ENCODE measurements at places on chromosomes 6 and 20.

DNA sequence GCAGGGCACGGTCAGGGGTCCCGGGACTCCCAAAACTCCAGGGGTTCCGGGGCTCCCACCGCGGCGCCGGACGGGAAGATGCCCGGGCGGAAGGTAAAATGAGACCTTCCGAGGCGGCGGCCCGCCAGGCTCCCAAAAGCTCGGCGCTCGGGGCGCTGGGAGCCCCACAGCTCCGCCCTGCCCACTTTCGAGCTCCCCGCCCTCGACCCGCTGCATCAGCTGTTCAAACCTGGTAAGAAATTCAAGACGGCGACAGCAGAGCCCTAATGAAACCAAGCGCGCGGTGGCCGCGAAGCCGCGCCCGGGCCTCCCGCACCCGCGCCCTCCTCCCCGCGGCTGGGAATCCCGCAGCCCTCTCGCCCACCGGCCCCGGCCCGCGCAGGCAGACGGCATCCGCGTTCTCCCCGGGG, 369 bp downstream of the SLC4A11 start:
- DNase-seq, result no peak

- DNase-seq, result no peak
Observed at GRCh38 chr6:82739303-82739702, 326.3 kb downstream of the UBE3D start.

DNA sequence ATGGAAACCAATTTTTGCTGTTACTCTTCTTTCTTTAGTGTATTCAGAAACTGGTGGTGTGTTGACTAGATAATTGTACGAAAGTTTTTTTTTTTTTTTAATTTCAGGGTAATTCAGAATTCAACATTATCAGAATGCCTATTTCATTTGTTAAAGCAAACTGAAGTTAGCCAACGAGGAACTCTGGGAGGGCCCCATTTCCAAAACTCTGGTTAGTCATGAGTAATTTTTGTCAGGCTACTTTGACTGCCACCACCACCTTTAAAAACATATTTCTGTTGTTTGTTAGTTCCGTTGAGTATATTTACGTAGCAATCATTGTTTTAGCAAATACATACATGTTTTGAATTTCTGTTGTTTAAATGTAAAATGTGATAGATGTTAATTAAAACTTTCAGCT, 763 bp downstream of the ZKSCAN8 start:
- no peak for DNase-seq

DNA sequence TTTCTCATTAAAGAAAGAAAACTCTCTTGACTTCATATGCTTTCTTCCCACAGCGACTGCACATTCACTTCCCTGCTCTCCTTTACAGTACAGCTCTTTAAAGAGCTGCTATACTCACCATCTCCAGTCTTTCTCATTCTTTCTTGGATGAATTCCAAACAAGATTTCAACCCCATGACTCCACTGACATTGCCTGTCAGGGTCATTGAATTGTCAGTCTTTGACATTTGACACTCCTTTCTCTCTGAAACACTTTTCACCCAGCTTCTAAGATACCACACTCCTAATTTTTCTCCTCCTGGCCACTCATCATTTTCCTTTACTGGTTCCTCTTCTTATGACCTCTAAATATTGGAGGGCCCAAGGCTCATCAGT, 811 bp upstream of the ARMH2 start:
- DNase-seq, result no peak

DNA sequence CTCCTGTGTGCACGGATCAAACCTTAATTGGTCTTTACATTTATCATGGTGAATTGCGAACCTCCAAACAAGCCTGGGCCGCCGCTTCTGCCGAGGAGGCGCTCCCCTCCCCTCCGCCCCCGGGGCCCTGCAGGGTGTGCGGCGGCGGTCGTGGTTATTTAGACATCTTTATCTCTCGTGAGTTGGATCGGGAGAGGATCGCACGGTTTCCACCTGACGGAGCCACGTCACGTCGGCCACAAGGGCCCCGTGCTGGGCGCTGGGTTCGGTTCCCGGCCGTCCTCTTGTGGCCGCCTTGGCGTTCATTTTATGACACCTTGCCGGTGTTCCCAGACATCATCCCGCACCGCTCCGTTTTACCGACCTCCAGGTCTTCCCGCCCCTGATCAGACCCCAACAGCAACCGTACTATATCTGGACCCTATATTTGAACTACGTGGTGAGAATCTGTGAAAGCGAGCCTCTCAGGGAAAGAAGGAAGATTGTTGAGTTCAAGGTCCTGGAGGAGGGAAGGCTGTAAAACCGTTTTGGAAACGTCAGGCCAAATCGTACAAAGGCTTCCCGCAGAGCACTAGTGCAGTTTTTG, 1.3 kb upstream of the CNR1 start:
- DNase-seq, result no peak

DNA sequence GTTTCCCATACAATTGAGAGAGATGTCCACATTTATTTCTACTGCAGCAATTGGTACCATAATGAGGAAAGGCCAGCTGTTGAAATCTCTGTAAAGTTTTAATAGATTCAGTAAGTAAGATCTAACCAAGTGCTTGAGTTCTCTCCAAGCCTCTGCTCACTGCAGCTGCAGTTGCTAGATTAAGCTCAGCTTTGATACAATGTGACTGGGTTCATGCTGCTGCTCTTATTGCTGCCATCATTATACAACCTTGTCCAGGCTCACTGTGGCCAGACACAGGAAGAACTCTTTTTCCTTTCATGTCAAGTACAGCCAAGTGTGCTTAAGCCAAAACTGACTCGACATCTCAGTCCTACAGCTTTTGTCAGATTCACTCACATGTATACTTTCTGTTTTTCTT, 423.5 kb downstream of the GJA1 start:
- DNase-seq, result no peak

GRCh38 chr6:36682328-36683144, 4.0 kb downstream of the CDKN1A start:
- DNase-seq, result no peak

- no peak for DNase-seq
Observed at GRCh38 chr6:56911847-56912246, 43.1 kb upstream of the BEND6 start.

GRCh38 chr6:117482240-117483003, at the start of gene DCBLD1:
TSS of gene DCBLD1 (plus strand) at chr6:117482674. CDS start at chr6:117482782, 108 bp downstream.
- peak; percentile 14 for DNase-seq

DNA sequence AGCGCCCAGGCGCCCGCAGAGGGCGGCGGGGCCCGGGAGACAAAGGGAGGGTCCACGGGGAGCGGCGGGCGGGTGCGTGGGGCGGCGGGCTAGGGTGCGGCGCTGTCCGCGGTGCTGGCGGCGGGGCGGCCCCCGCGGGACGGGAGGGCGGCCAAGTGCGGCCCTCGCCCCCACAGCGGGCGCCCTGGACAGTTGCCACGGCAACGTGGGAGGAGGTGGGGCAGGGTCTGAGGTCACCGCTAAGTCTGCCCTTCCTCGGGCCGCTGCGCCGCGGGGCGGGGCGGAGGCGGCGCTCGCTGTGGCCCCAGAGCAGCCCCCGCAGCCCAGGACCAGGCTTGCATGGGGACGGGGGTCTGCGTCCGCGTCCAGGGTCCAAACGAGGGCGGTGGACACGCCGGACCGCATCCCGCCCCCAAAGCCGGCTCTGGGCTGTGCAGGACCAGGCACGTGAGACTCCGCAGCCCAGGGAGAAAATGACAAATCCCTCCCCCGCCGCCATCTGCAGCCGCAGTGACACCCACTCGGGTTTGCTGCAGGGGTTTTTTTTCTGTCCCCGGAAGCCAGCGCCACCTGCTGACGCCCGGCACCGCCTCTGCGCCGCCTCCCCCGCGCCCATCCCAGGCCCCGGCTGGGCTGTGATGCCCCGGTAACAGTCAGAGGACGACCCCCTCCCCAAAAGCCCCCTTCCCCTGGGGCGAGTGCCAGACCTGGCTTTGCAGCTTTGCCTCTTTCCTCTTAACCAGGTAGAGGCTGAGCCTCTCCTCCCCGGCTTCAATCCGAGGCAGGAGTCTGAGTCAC, 36.8 kb downstream of the YTHDF1 start:
- no peak for DNase-seq

DNA sequence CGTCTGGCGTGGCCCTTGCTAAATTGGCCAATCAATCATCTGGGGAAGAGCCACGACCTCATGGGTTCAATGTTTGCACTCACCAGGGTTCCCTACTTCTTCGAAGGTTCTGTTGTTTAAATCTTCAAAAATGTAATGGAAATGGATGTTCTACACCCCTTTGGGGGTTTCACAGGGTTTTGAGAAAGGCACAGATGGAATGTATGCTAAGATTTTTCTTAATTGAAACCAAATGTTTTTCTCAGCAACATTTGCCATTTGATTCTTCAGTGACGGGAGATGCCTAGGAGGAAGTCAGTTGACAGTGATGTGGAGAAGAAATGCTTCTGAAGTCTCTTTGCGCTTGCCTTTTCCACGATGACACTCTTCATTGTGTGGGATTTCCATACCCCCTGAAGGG, 312.3 kb downstream of the ESR1 start:
- DNase-seq, result no peak

- DNase-seq, result no peak
Observed at GRCh38 chr6:10891960-10892359, 5.1 kb downstream of the SYCP2L start.

DNA sequence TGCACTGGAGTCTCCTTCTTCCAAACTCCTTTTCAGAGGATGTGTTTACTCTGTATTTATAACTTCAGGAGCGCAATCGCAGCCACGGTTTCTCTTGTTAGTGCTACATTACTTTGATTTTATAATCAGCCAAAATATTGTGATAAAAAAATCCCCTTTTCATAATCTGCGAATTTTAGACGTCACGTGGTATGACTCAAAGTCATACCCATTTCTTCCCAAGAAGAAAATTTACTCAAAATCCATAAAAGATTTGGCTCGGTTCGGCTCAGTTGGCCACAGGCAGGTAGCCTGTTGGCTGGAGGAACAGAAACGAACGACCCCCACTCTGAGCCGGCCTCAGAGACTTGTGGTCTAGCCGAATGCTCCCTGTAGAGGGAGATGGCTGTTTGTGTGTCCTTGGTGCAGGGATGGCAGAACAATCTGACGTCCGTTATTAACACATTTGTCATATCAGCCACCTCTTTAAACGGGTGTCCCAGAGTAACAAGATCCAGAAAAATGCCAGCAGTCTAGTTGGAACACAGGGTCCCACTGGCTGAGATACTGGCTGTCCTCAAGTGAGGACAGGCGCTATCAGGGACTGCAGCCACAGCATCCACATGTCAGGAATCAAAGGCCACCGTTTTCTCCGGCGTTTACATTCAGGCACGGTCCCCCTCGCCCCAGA, 247.6 kb downstream of the DLL1 start:
- DNase-seq, result no peak

DNA sequence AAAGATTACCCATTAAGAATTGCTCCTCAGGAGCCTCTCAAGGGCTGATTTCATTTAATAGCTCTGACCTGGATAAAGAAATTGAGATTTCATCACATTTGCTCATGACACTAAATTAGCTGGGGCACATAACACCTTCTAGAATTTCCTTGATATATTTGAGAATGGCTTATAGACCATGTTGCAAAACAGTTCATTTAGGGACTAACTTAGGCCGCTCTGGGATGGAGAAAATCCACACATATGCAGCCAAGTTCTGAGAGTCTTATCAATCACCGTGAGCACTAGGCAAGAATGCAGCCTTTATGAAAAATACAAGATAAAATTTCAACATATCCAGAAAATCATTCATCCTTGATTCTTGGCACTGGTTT, 91.0 kb upstream of the MCHR2 start:
- DNase-seq, result no peak

DNA sequence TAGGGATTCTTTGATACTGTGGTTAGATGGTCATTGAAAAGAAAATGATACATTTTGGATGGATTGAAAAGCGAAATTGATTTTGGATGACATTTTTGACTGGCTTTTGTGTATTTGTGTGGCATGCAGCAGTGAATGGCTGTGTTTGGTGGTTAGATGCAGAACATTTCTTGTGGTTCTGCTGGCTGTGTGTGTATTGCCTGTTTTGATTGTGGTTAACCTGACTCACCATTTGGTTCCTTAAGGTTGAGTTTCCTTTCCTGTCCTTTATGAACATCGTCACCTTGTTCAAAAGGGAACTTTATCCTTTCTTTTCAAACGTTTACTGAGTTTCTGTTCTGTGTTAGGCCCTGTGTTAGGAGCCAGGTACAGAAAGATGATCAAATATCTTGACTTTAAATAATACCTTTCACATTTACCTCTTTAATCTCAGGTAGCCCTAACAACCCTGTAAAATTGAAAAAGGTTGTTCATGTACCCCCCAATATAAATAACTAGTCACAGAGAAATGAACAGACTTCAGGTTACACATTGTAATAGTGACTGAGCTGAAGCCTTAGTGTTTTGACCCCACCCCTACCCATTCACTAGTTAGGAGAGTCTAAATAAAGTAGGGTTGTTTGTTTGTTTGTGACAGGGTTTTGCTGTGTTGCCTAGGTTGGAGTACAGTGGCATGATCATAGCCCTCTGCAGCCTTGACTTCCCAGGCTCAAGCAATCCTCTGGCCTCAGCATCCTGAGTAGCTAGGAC, 23.8 kb downstream of the ANKS1A start:
- DNase-seq, result no peak

DNA sequence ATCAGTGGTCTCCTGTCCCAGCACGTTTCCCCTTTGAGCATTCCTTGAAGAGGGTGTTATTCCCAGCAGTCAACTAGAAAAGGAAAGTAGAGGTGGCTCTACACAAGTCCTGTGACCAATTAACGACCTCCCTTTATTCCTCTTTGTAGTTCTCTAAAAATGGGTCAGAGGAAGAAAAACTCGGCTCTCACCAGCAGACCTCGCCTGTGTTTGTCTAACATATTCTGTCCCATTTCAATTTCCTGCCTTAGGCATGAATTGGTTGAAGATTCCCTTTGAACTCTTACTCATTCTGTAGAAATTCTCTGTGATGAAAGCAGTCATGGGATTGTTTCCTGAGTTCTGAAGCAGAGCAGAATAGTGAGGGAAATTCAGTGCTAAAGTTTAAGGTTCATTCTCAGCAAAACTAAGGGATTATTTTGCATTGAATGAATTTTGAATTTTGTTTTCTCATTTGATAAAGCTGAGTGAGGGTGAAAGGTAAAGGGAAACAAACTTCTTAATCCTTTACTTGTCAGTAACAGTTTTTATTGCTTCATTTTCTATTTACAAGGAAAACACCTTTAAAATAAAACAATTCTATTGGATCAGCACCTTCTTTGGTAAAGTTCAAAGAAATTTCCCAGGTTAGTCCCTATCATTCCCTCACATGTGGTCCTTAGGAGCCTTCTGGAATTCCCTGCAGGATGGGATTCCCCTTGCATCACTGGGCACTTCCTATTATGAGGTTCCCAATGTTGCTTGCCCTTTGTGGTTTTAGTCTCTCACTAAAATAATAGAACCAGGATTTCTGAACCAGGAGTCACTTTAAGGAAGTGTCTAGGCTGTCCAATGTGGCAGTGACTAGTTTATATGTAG, 105.8 kb downstream of the SLX4IP start:
- no peak for DNase-seq

DNA sequence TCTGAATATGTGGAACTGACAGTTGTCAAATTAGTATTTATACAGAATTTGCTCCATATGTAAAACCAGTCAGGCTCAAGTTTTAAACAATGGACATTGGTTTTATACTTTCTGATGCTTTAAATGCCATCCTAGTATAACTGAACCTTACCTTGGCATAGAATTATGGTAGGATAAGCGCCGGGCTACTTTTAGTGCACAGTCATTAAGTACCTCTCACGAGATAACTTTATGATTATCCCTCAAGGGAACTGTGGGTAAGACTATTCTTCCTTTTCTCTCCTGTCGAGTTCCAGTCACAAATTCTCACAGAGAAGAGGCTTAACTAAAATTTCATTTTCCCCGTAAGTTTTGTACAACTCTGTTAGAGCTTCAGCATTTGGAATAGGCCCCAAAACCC, 110.6 kb upstream of the PTPRK start:
- DNase-seq, result no peak

- DNase-seq, result no peak
Observed at GRCh38 chr6:170155464-170156196, 135.2 kb downstream of the DLL1 start.

GRCh38 chr20:25233016-25233772, 14.7 kb upstream of the PYGB start:
- no peak for DNase-seq

Measured in esophagus squamous epithelium (tissue), 5 donors.